ENCODE measurements at places on chromosomes 12 and 14.

DNA sequence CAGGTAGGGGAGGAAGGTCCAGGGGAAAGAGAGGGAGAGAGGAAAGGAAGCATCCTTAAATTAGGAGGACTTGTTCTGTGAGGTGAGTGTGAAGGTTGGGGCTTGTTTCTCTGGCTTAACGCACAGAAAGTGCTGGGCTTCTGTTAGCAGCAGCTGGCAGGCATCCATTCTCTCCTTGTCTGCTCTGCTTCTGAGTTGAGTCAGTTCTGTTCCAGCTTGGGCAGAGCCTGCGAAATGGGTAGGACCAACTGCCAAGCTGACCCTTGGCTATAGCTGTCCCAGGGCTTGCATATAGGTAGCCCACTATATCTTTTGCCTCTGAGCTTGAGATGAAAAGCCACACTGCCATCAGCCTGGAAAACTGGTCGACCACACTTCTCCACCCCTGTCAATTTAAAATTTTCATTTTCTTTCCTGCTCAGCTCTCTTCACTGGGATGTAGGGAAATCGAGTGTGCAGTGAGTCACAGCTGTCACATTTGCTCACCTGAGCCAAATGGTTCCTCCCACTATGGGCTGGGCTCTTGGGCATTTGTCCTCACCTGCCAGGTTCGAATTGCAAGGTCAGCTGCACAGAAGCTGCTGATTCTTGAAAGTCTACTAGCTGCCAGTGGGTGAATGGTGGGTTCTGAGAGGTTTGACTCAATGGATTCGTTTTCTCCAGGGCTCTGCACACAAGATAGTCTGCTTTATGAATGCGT lies 256.4 kb upstream of the PWP1 start:
- ATAC-seq, result no peak

DNA sequence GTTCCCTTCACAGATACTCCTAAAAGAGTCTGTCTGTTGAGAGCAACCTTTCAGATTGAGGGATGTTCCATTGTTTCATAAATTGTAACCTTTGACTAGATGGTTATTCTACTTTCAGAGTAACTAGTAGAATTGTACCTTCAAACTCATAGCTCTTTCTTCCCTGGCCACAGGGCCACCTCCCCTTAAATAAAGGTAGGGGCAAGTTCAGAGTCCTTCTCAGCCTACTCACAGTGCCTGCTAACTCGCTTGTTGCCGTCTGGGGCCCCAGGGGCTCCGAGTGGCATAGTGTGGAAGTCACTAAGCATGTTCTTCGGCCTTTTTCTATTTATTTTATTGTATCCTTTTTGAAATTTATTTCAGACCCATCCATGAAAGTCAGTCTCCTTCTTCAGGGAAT lies 250.4 kb downstream of the ALX1 start:
- no peak for ATAC-seq

DNA sequence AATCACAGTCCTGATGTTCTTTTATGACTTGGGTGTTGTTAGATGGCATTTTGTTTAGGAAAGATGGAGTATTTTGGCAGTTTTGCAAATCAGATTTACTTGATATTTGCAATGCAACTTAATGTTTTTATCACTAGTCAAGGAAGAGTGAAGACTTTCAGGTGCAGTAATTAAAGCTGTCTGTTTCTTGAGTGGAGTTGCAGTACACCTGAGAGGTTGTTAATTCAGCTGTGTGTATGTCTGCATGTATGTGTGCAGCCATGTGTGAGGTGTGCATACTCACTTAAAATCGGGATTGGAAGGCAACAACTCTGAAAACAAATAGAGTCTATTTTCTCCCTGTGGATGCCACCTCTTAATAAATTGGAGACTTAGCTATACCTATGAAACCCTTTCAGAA lies 94.5 kb downstream of the RMST start:
- ATAC-seq, result no peak

- ATAC-seq, result no peak
These were observed 63.1 kb upstream of the TRHDE start for GRCh38 chr12:72209086-72209485.

DNA sequence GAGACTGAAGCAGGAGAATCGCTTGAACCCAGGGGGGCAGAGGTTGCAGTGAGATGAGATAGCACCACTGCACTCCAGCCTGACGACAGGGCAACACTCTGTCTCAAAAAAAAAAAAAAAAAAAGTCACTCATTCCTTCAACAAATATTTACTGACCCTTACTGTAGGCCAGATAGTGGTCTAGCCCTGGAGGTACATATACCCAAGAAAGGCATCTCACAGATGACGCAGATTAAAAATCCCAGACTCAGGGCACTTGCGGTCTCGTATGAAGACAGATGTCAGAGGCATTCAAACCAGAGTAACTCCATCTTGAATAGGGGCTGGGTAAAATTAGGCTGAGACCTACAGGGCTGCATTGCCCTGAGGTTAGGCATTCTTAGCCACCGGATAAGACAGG lies 44.8 kb downstream of the CLMN start:
- ATAC-seq, result no peak

- ATAC-seq, result no peak
These were observed 82.0 kb downstream of the BTG1 start for GRCh38 chr12:92063641-92064040.

DNA sequence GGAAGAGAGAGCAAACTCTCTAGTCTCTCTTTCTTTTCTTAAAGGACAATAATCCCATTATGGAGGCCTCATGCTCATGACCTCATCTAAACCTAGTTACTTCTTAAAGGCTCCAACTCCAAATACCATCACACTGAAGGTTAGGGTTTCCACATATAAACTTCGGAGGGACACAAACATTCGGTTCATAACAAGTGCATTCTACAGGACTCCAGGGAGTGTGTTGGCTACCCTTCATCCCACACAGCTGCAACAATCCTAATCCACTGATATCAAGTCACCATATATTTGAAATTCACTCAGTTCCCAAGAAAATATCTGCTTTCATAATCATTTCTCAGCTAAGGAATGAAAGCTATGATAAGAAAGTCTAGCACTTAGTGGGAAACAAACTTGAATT lies 265.9 kb upstream of the PLEKHG7 start:
- no peak for ATAC-seq

DNA sequence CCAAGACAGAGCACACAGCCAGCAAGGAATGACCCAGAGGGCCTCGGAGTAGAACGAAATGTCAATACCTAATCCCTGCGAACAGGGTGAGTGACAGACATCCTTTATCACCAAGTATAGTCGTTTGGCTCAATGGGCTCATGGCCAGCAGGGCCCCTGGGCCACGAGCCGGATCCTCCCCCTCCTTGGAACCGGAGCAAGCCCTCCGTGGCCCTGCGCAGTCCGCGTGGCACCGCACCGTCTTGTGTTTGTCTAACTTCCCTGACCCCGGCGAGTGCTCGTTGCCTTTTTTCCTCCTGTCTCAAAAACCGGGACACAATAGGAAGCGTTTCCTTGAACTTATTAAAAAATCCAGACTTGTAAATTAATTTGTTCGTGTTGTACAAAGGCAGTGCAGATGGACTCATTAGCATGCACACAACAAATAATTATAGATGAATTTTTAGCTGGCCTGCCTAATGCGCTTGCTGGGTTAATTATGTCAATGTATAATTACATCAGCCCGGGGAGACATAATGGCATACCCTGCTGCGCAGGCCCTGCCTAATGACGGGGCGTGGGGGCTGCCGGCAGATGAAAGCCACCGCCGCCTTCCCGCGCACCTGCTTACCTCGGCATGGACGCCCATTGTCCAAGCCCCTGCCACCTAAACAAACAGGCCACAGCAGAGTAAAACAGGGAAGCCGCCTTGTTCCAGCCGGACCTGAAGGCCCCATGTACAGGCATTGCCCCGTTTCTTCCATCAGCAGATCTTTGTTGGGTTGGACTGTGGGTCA lies 81.6 kb downstream of the PHETA1 start:
- no peak for ATAC-seq

DNA sequence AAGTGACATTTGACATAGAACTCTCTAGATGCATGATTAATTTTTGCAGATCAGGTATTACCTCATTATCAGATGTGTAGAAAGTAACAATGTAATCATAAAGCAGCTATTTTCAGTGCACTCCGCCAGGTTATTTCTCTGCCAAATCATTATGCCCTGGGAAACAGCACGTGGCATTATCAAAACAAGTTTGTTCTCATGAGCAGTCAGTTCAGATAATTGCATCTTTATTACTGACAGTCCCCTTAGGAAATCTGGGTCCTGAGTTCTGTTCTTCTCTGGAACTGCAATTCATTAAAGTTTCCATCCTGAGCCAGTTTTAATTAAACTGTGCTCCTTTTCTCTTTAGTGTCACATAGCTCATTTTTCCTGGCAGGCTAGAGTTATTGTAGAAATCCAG lies 94.7 kb upstream of the KRR1 start:
- no peak for ATAC-seq

GRCh38 chr12:93796729-93797128 lies 119.6 kb downstream of the CRADD start:
- ATAC-seq, result no peak

GRCh38 chr14:99561864-99562263 lies 42.1 kb downstream of the CCDC85C start:
- no peak for ATAC-seq

DNA sequence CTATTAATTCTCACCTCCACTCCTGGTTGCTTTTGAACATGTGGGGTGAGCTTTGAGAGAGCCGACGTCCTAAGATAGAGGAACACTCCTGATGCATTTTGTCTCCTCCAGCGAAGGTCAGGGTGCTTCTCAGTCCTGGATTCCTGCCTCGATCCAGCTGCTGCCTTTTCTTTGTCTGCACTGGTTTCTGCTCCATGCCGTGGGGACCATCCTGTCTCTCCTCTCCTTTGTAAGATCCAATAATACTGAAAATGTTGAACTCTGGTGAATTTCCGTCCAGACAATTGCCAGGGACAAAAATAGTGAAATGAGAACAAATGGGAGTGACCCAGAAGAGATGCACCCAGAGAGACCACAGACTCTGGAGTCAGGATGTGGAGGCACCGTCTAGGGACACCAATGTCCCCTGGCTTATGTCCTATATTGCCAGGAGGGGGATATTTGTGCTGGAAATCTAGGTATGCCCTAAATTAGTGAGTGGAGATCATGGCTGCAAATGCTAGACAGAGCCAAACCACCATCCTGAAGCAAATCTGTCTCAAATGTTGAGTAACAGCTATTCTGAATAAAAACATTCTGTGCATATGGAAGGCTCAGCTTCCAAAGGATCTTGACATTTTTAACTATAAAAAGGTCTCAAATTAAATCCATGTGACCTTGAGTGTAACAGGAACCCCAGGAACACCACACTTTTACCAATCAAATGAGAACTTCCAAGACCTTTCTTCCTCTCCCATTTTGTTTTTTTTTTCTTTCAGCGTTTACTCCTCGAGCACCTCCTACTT lies 170.9 kb downstream of the PPM1H start:
- ATAC-seq, result no peak

GRCh38 chr12:22172501-22172900 lies 126.5 kb downstream of the CMAS start:
- ATAC-seq, result no peak

DNA sequence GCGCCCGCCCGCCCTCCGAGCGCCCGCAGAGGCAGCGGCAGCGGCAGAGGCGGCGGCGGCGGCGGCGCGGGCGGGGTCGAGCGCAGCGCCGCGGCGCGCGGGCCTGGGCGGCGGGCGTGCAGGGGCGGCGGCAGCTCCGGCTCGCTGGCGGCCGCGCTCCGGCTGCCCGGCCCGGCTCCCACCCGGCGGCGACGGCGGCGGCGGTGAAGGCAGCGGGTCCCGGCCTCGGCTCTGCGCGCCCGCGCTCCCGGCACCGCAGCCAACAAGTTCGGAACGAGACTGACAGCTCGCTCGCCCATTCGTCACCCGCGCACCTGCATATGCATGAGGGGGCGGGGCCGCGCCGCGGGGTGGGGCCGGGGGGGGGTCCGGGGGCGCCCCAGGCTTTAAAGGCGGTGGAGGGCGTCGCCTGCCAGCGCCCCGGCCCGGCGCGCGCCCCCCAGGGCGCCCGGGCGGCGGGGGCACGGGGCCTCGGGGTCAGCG lies at the start of gene JAG2:
Gene JAG2, minus strand, starts transcription at position 281 of the 483 bp plus-strand sequence. CDS start 356 bp downstream, outside the sequence.
- ATAC-seq, result peak; percentile 39

DNA sequence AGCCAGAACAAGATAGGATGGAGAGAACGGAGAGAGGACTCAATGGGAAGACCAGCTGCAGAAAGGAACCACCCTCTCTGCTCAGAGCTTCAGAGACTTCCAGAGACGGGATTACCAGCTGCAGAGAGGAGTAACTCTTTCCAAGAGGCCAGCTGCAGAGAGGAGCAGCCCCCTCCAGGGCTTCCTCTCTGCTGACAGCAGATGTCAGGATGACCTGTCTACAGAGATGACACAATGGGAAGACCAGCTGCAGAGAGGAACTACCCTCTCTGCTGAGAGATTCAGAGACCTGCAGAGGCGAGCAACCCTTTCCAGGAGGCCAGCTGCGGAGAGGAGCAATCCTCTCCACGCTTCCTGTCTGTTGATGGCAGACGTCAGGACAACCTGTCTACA lies 61.8 kb downstream of the KLRG1 start:
- ATAC-seq, result peak; percentile 31

DNA sequence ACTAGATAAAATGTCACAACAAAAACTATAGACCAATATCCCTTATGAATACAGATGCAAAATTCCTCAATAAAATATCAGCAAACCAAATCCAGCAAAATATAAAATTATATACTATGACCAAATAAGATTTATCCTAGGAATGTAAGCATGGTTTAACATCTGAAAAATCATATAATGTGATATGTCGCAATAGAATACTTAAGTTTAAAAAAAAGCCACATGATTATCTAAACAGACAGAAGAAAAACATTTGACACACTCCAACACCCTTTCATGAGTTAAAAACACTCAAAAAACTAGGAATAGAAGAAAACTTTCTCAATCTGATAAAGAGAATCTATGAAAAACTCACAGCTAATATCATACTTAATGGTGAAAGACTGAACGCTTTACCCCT lies 20.3 kb downstream of the ANGEL1 start:
- ATAC-seq, result no peak

DNA sequence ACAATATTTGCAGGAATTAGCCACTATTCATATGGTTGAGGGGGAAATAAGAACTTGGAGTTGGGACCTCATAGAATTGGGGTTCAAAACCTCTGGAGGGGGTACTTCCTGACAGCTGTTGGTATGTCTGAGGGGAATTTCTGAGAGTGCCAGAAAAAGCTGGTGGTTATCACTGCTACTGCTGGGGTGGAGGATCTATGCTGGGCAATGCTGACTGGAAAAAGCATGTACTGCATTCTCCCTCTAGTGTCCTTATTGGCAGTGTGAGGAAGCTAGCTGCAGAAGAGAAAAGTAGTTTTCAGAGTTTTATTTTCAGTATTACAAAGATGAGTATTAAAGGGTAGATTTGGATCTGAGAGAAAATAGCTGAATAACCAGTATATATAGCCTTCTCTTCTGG lies 88.8 kb downstream of the FUT8 start:
- no peak for ATAC-seq
